ENCODE measurements at places on chromosomes 13 and 19.
A peak's percentile ranks its signal among the peaks of the same experiment; 100 is the strongest.

GRCh38 chr19:50567882-50568727, at the start of gene LRRC4B:
Gene LRRC4B (minus strand): TSS chr19:50568435. CDS start chr19:50548838, 19,597 bp downstream.
- peak; percentile 69 for DNase-seq

DNA sequence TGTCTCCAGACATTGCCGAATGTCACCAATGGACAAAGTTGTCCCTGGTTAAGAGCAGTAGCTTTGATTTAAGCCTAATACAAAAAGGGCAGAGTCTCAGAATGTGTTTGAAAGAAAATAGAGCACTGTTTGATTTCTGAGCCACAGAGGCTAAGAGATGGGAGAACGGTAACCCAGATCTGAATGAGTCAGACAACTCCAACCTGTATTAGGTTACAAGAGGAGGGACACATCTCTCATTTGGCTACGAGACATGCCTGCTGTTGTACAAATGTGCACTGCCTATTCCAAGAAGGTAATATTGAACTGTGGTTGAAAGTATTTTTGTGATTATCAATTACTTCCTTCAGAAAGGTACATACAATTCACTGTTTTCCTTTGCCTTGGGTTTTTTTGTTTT, 4.9 kb upstream of the HSPH1 start:
- DNase-seq = no peak

DNA sequence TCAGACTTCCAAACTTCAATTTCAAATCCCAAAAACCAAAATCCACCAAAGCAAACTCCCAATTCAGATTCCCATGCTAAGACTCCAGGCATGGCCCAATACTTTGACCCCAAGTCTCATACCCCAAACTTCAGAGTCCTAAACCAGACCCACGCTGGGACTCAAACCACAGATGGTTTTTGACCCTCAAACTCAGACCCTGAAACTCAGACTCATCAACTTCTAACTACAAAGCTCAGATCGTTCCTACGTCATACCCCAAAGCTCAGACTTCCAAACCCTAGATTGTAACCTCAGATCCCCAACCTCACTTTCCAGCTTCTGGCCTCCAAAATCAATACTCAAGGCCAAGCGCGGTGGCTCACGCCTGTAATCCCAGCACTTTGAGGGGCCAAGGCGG, 11.9 kb downstream of the RYR1 start:
- no peak for DNase-seq

GRCh38 chr19:597406-598315, 8.0 kb downstream of the HCN2 start:
- DNase-seq = no peak

DNA sequence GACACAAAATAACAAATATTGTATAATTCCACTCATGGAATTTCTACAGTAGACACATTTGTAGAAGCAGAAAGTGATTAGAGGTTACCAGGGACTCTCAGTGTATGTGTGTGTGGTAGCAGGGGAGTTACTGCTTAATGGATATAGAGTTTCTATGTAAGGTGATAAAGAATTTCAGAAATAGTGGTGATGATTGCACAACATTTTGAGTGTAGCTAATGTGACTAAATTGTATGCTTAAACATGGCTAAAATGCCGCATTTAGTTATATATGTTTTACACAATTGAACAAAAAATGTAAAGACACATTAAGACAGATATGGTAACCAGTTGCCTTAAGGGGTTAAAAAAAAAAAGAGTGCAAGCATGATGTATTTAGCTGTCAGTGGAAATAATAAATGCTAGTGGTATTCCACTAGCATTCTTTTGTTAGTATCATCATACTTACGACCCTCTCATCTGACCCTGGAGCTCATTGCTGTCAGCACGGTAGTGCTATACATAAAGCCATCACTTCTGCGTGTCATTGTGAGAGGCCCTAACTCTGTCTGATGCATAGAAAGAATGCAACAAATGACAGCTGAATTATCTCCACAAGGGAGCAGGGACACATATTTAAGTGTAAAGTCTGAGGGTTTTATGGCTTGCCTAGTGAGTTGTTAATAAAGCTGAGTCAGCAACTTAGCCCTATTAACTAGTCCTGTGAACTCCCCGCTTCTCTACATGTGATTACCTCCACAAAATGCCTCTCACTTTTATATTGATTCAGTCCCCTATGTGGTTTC, 134.1 kb upstream of the RXFP2 start:
- DNase-seq = no peak

DNA sequence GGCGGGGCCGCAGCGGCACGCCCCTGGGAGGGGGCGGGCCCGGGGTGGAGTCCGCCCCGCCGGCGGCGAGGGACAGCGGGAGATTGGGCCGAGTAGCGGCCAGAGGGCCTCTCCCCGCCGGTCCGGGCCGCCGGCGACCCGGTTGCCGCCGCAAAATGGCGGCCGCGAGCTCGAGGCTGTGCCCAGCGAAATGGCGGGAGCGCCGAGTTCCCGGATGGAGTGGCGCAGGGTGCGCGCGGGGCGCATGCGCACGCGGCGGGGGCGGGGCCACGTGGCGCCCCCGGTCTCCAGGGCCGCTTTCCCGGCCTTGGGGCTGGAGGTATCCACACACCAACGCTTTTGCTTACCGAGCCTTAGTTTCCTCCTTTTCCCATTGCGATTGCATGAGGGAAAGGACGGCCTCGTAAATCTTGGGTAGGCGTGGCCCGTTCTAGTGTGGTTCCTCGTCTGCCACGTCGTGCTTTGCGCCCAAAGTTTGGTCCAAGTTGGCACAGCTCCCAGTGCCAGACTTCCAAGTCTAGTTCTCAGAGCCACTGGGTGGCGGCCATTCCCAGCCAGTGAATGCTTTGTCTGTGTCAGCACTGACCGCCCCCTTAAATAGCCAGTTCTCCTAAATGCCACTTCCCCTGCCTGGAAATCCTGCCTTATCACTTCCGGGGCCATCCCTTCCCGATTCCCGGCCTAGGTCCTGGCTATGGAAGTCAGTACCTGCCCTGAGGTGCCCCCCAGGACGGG, 513 bp downstream of the CIRBP start:
- DNase-seq = peak; percentile 80

DNA sequence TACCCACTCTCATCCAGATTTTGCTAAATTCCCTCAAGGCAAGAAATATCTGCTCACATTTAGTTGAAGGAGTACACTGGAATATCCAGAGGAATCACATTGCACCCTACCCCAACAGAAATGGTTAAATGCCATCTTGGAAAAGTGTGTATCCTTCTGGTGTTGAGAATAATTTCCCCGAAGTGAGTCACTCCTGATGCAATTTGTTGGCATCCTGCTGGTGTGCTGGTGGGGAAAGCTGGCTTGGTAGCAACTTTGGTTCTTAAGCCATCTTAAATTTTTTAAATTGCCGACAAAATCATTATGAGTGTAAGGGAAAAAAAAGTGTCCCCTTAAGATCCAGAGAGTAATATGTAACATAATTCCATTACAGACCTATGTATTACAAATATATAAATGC, 337.3 kb upstream of the DACH1 start:
- no peak for DNase-seq

GRCh38 chr19:344625-345319, at the start of gene MIER2:
Gene MIER2 (minus strand): TSS chr19:344796. CDS start chr19:344782, 14 bp downstream.
- DNase-seq = peak; percentile 77

DNA sequence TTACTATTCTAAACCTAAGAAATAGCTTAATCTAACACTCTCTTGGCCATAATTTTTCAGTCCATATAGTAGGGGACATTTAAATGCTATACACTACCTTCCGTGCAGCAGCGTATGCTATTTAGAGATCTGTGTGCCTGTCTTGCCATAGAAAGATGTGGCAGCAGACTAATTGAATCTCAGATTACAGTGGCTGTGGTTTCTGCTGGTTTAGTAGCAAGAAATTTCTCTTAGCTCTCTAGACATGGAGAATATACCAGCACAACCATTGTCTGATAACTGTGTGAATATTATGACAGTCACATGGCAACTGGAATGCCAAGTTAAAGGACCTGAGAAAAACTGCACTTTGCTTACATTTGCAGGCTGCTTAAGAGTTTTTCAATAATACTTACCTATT, 672.4 kb upstream of the MIR17HG start:
- DNase-seq = no peak

- peak; percentile 22 for DNase-seq
These were observed 1.7 kb downstream of the MPV17L2 start for GRCh38 chr19:18194554-18195238.

DNA sequence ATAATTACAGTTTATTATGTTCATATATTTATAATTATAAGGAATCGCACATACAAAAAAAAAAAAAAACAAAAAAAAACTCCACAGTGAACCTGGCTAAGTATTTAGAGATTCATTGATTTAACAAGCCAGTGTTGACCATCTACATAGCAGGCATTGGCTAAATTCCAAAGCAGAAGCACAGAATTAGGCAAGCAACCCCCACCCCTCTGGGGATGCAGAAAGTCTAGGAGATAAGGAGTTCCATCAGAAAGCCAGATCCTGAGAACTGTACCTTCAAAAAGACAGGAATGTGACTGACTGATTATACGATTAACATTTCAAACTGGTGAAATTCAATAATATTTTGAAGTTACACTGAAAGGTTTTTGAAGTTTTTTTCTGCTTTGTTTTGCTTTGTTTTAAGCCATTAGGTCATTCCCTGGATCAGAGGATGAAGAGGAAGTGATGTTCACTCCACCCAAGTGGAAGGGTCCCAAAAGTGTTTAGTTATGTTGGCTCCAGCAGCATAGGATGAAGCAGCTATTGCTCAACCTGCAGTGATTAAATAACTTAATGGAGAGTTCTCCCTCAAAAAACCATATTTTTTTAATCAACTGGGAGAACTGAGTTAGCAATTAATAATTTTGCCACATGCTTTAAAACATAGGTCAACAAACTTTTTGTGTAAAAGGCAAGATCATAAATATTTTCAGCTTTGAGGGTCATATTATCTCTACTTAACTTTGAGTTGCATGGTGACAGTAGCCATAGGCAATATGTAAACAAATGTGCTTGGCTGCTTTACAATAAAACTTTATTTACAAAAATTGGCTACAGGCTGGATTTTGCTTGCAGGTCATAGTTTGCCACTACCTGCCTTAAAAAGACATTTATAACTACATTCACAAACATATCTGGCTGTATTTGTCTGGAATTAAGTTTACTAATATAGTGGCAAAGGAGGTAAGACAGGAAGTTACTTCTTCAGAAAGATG, 49.6 kb downstream of the DOCK9 start:
- DNase-seq = no peak

DNA sequence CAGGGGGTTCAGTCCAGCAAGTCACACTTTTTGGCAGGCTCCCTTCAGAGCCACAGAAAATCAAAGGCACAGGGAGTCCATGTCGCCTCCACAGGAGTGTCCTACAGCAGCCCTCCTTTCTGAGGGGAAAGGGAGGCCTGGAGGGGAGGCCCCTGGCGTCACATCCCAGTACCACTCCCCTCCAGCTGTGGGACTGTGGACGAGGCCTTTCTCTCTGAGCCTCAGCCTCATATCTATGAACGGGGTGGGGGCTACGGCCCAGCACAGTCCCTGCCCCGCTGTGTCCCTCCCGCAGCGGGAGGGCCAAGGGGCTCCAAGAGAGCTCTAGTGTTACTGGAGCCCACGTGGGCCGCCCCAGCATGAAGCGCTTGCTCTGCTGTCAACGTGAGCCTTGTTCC, 23.8 kb downstream of the PEPD start:
- no peak for DNase-seq

- DNase-seq = no peak
These were observed 13.4 kb downstream of the ZNF20 start for GRCh38 chr19:12126707-12127106.

DNA sequence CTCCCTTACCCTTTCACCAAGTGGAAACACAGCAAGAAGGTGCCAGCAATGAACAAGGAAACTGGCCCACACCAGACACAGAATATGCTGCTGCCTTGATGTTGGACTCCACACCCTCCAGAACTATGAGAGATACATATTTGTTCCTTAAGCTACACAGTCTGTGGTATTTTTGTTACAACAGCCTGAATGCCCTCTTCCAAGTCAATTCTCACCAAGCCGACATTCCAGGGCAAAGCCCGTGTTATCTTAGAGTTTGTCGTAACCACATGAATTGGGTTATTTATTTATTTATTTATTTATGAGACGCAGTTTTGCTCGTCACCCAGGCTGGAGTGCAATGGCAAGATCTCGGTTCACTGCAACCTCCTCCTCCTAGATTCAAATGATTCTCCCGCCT, 14.9 kb downstream of the FGF21 start:
- DNase-seq = no peak

- DNase-seq = no peak
These were observed 37.3 kb upstream of the GTF2F2 start for GRCh38 chr13:45082964-45083363.

- no peak for DNase-seq
These were observed 235.1 kb upstream of the MIR17HG start for GRCh38 chr13:91112201-91112923.

DNA sequence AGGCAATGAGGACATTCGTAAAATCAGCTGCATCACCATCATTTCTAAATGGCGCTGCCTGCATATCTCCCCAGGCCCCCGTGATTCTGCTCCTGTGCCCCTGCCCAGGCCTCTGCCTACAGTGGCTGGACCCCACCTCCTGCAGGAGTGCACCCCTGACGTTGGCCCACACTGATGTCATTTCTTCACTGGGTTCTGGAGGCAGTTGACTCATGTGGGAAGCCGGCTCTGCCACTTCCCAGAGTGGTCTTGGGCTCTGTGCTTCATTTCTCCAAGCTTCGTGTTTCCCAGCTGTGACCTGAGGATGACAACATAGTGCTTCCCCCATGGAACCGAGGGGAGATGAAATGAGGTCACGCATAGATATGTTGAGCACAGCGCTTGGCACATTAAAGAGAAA, 19.9 kb downstream of the CCNE1 start:
- no peak for DNase-seq

GRCh38 chr19:54109651-54110050, 5.8 kb downstream of the TFPT start:
- DNase-seq = no peak

GRCh38 chr19:3760871-3761361, 576 bp downstream of the APBA3 start:
- DNase-seq = no peak

DNA sequence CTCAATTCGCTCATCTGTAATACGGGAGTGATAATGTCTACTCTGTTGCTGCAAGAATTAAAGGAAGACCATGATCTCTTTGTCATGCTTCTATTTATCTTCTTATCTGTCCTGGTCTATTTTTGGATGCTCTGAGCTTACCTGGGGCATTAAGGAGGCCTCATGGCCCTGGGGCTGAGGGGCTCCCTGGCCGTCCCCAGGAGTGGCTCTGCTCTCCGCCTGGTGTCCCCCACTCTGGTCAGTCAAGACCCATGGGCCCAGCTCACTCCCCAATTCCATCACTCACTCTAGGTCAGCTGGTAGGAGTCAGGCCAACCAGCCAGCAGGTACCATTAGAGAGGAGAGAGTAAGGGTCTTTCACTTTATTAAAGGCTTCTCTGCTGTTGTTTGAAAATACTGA, 1.1 kb upstream of the CHST8 start:
- DNase-seq = no peak
